ENCODE measurements at places on chromosomes 11 and 22.

GRCh38 chr22:49294656-49295464, 532.8 kb downstream of the BRD1 start:
- no peak for DNase-seq

- DNase-seq, result no peak
These were observed 3.1 kb downstream of the GAB2 start for GRCh38 chr11:78414321-78415051.

DNA sequence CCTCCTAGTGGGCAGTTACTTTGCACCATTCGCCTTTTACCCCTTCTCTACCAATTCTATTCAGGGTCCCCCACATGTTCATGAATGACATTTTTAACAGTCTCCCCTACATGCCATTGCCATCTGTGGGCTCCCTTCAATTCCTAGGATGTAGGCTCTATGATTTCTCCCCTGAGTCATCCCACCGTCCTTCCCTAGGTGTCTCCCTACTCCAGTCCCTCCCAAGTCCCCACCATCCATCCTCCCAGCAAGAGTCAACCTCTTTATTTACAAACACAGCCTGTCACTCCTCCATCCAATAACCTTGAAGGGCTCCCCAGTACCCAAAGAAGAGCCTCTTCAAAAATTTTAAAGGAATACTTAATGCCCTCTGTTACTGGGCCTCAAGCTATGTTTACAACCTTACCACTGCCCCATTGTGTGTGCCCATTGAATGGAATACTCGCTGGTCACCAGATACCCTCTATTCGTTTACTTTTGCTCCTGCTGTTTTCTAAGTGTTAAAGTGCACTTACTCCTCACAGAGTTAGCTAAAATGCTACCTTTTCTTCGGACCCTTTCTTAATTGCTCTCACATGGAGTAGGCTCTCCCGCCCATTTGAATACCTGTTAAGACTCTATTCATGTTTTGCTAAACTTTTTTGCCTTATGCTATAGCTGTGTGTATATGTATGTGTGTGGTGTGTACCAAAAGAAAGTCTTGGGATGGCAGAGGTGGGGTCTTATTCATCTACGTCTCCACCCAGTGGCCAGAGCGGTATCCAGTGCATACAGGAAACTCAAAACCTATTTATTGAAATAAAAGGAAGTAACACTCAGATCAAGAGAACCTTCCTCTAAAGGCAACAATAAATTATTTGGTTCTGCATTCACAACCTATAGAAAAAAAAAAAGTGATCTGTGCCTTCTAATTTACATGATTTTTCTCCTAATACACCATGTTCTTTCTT, 235.8 kb upstream of the CCDC90B start:
- DNase-seq, result no peak

DNA sequence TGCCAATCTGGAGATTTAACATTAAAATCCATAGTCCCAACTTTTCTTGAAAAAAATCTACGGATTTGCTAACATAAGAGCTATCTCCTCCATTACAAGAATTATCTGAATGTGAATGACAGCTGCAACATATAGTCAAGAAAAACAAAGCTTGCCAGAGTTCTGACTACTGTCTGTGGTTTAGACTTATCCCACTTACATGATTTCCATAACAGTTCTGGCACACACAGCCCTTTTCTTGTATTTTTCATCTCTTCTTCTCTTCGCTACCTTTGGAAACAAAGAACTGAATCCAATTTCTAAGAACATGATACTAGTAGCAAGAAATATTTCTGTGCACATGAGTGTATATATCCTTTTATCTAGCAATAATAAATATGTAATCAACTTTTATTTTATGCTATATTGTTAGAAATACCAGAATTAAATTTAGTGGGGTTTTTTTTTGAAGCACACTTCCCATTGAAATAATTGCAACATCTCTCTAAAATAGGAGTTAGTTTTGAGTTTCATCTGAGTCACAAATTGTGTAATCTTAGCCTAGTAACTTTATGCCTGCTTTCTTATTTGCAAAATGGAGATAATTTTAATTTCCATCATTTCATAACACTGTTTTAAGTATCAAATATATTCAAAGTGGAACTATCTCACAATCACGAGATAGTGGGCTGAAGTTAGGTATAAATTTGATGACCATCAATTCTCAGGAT, 1217.6 kb downstream of the JRKL start:
- DNase-seq, result no peak

GRCh38 chr11:121246021-121246768, 46.4 kb upstream of the SC5D start:
- no peak for DNase-seq

DNA sequence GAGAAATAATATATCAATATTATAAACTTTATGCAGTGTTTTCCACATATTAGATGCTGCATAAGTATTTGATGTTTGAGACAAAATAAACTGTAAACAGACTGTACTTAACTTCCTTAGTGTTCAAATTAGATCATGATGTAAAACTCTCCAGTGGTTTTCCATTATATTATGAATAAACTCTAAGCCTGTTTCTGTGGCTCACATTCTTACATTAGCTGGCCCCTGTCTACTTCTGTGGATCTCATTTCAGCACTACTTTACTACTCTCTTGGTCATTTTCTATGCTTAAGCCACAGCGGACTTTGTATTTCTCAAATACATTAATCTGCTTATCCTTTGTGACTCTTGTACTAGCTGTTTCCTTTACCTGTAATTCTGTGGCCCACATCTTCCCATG, 55.6 kb downstream of the ARHGEF12 start:
- no peak for DNase-seq

DNA sequence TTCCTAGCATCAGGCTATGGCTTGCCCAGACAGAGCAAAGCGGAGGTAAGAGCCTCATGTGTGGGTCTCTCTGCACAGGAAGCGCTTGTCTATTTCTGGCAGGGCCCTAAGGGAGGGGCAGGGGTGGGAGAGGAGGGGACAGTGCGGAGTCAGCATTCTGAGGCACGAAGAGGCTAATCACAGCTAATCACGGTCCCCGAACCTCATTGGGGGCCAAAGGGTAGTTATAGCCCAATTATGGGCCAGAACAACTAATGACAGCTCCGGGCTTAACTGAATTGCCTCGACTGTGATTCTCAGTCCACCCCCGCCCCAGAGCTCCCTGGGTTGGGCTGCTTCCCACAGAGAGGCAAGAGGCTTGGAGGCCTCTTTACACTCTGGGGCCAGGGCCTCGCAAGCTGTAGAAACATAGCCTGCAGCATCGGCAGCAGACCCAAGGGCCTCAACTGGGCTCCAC, 72.7 kb upstream of the PRDM11 start:
- no peak for DNase-seq

GRCh38 chr11:117747892-117748291, 49.1 kb downstream of the DSCAML1 start:
- no peak for DNase-seq

- DNase-seq, result no peak
These were observed 202.8 kb upstream of the BDNF start for GRCh38 chr11:27902981-27903624.

- no peak for DNase-seq
These were observed 8.2 kb upstream of the PRRG4 start for GRCh38 chr11:32821517-32821916.

GRCh38 chr11:73862986-73863385, 13.7 kb downstream of the COA4 start:
- no peak for DNase-seq

GRCh38 chr11:63369165-63369970, at the start of gene SLC22A9:
TSS of gene SLC22A9 (plus strand) at chr11:63369785. CDS start at chr11:63370057, 272 bp downstream.
- DNase-seq, result no peak

- no peak for DNase-seq
These were observed 218.7 kb downstream of the FAM76B start for GRCh38 chr11:95570845-95571244.

DNA sequence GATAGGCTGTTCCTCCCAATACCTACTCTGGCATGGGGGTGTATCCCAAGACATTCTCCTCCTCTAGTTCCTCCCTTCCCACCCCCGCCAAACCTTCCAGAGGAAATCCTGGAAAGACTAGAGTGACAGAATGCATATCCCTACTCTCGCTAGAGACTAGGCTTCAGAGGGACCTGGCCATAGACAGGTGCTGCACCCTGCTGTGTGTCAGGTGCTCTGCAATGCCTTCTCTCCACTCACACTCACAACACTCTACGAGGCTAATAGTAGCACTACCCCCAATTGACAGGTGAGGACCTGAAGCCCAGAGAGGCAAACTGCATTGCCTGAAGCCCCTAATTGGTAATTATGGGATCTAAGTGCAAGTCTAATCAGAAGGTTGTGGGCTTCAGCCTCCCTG, 46.2 kb upstream of the LMO1 start:
- DNase-seq, result no peak

- no peak for DNase-seq
These were observed 108.4 kb downstream of the SPON1 start for GRCh38 chr11:14070896-14071295.

- no peak for DNase-seq
These were observed 25.0 kb upstream of the GAL start for GRCh38 chr11:68659158-68659921.

- DNase-seq, result no peak
These were observed 19.4 kb downstream of the RNF185 start for GRCh38 chr22:31179345-31179744.

DNA sequence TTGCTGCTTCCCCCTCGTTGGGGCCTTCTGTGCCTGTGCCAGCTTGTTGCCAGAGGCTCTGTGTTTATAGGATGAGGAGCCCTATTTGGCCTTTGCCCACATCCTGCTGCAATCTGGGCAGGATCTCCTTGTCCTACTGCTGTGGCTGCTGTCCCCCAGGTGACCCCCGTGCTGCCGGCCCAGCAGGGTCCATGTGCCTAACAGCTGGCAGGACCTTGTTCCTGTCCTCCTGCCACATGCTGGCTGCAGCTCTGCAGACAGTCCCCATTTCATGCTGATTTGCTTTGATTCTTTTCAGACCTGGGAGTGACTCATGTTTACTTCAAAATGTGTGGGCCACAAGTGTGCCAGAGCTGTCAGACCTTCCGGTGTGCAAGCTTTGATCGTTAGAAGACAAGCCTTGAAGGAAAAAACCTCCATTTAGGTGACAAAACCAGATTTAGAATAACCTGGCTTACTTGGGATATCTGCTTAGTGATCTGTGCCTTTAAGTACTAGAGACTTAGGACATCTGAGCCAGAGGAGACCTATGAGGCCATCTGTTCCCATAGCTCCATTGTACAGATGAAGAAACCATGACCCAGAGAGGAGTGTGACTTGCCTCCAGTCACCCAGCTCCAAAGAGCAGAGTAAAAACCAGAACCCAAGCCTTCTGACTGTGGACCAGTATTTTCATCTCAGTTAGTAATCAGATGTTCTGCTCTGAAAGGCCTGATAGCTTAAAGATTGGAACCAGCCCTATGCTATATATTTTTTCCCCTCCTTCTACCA, 11.1 kb downstream of the NAV2 start:
- DNase-seq, result no peak

DNA sequence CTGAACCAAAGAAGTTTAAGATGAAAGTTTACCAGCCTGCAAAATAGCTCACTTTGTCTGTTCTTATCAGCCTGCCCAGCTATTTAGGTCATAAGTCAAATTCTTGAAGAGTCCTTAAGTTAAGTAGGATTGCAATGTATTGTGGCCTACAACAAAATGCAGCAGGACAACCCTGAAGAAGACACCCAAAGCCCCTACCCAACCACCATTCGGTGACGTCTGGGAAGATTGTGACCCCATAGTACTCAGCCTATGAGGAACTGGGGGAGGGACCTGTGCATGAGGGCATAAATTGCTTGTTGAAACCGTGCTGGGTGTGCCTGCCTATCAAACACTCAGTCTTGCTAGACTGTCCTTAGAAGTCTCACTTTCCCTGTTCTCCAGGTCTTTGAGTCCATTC, 50.5 kb upstream of the FDX1 start:
- DNase-seq, result no peak

DNA sequence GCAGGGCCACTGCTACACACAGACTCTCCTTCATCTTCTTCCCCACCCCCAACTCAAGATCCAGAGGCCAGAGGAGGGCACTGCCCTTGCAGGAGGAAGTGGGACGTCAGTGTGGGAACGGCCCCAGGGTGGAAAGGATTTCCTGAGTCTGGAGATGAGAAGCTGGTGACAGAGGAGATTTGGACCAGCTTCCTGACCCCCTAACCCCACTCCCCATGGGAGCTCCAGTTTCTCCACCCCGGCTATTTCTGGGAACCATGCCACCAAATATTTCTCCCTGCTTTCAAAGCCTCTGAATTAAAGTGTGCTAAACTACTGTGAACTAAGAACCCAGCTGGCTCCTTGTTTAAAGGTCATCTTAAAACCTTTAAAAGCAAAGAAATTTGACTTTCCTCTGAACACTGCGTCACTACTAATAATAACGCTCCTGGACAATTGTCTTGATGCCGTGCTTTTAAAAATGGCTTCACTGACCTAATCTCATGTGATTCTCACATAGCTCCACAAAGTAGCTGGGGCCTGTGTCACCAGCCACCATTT, 46.6 kb downstream of the CWC15 start:
- no peak for DNase-seq

- DNase-seq, result no peak
These were observed 250.0 kb downstream of the DYNC2H1 start for GRCh38 chr11:103359216-103359615.

GRCh38 chr11:113689768-113690618, 16.1 kb downstream of the TMPRSS5 start:
- no peak for DNase-seq

DNA sequence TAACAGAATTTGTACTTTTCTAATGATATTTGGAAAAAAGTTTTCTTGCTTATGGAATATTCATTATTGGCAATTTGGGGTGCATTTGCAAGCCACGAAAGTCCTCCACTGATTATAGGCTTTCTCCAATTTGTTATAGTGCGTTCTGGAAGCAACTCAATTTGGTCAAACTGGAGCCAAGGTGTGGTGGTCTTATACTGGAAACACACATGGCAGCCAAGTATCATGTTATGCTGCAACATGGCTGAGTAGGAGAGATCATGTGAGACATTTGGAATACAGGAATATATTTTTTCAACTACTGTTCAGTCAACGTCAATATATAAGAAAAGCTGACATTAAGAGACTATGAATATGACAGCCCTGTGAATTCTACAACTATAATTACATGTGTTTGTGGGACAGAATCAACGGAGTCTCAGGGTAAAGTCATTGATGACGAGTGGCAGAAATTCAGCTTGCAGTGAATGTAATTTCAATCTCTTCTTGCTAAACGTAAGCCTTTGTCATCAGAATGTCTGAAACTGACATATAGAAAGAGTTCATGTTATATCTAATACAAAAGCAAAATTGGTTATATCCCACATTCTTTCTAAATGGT, 83.8 kb upstream of the FIBIN start:
- DNase-seq, result no peak

GRCh38 chr11:99592266-99592665, 571.5 kb downstream of the CNTN5 start:
- DNase-seq, result no peak

- no peak for DNase-seq
These were observed 8.1 kb upstream of the SLC35E4 start for GRCh38 chr22:30627471-30627870.

GRCh38 chr22:36104435-36104834, 56.1 kb downstream of the APOL3 start:
- no peak for DNase-seq

GRCh38 chr11:17171343-17171742, 36.4 kb downstream of the PIK3C2A start:
- DNase-seq, result no peak

- DNase-seq, result no peak
These were observed 22.5 kb upstream of the KRTAP5-7 start for GRCh38 chr11:71504531-71504930.

All from stimulated activated CD4-positive, alpha-beta T cell treated with anti-CD3 and anti-CD28 coated beads, Interleukin-1b, Interleukin-23, amount 100 ng/mL, for 4 hours (primary cell).